NCI-H2081 (cell line): ENCODE measurements at places on chromosomes 16 and 17.
A peak's percentile ranks its signal among the peaks of the same experiment; 100 is the strongest.

DNA sequence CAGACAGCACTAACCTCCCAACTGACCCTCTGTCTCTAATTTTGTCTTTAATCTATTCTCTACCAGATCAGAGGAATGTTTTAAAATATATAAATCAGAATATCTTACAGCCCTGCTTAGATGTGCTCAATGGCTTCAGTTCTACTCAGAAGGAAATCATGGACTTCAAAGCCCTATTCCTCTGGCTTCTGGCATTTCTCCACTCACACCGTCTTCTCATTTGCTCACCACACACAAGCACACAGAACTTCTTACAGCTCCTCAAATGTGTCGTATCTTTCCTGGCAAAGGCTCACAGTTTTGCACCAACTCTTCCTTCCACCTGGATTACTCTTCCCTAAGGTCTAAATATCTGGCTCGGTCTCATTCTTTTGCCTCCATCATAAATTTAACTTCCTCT, 71.6 kb upstream of the NUDT7 start:
- no peak for DNase-seq

DNA sequence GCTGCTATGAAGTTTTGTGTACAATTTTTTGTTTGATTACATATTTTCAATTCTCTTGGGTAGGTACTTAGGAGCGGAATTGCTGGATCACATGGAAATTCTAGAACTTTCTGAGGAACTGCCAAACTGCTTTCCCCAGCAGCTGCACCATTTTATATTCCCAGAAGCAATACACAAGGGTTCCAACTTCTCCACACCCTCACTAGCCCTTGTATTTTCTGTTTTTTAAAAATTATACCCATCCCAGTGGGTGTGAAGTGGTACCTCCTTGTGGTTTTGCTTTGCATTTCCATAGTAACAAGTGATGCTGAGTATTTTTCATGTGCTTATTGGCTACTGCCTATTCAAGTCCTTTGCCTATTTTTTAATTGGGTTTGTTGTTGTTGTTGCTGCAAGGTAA, 20.9 kb downstream of the NACA2 start:
- DNase-seq, result no peak

- no peak for DNase-seq
Observed at GRCh38 chr17:67620636-67621035, 97.1 kb upstream of the NOL11 start.

DNA sequence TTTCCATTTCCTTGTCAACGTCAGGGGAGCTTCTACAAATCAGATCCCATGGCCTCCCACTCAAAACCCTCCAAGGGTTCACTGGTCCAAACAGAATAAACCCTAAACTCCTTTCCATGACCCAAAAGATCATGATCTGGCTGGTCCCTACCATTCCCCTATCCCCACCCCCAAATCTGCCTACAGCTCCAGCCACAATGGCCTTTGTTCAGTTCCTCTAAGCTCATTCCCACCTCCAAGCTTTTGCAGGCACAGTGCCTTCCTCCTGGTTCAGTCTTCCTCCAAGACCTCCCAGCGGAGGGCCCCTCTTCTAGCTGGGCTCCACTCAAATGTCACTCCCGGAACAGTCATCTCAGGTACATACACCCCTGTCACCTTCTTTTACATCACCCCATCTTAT, 2.0 kb downstream of the GPRC5B start:
- DNase-seq, result no peak

DNA sequence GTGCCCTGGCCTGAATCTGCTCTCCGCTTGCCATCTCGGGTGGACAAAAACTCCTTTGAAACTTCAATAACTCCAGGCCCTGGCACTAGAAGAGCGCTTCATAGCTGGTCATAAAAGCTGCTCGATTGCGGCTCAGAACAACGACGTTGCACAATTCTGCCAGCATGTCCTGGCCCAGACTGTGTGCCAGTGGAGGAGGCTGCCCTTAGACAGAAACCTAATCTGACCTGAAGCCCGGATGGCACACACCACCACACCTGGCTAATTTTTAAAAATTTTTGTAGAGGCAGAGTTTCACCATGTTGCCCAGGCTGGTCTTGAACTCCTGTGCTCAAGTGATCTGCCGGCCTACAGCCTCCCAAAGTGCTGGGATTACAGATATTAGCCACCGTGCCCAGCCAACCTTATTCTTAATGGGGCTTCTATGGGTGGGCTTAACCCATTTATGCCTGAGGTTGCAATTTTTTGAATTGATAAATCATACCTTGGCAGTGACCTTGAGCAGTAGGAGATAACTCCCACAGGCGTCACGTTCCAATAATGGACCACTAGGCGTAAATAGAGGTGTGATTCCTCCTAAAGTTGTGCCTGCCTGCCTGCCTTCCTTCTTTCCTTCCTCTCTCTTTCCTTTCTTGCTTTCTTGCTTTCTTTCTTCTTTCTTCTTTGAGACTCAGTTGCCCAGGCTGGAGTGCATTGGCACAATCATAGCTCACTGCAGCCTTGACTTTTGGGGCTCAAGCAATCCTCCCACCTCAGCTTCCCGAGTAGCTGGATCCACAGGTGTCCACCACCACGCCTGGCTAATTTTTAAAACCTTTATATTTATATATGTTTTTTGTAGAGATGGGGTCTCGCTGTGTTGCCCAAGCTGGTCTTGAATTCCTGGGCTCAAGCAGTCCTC, 1.1 kb upstream of the PPL start:
- no peak for DNase-seq

GRCh38 chr16:8622315-8622656, 788 bp downstream of the METTL22 start:
- no peak for DNase-seq

DNA sequence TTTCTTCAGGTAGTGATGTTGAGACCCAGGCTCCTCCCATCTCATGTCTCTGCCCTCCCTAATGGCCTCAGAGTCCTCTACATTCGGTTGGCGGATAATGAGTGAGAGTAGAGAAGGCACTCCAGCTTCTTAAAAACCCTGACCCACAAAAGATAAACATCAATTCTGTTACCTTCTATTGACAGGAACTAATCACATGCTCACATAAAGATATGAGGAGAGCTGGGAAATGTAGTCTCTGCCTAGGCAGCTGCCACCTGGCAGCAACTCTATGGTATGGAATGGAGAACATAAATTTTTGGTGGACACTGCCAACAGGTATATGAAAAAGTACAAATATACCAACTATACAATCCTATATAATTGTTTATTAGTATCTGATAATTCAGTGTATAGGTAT, 110.7 kb upstream of the HLF start:
- DNase-seq, result no peak

- no peak for DNase-seq
Observed at GRCh38 chr17:51147650-51148049, 5.7 kb upstream of the NME1 start.

GRCh38 chr16:75109732-75110243, 6.8 kb downstream of the LDHD start:
- DNase-seq, result no peak

DNA sequence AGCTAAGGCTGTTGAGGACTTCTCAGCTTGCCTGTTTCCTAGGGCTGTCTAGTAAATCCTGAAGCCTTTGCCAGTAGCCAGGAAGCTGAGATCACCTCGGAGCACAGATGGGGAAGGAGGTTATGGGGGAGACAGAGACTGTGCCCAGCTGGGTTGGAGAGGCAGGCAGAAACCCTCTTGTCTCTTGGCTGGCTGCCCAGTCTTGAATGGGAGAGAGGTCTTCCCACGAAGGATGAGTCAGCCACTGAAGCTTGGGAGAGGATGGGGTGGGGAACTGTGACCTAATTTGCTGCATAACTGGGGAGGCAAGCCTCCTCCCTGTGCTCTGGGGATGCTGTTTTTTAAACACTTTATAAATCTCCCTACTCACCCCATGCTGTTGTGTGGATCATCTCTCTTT, 69.8 kb downstream of the SHISA9 start:
- DNase-seq, result no peak

DNA sequence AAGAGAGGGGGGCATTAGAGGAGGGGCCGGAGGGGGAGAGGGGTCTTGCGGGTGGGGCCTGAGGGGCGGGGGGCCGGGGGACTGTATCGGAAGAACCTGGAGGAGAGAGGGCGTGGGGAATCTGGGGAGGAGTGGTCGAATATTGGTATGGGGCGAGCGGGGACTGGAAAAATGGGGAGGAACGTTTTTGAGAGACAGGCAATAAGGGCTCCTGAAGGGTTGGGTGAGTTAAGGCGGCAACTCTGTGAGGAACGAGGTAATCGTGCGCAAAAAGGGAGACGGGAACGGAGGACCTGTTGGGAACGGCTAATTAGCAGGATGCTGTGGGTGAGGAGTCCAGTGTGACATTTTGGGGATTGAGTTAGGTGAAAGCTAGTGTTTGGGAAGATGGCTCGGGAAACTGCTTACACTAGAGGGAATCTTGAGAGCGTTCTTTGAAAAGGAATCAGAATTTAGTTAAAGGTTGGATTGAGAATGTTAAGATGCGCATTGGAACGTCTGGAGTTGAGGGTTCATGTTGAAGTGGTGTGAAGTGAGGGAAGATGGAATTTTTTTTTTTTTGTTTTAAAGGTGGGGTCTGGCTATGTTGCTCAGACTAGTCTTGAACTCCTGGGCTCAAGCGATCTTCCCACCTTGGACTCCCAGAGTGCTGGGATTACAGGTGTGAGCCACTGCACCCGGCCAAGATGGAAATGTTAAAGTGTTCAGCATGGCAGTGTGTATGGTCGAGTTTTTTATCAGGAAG, 662 bp downstream of the WIPF2 start:
- peak; percentile 75 for DNase-seq

DNA sequence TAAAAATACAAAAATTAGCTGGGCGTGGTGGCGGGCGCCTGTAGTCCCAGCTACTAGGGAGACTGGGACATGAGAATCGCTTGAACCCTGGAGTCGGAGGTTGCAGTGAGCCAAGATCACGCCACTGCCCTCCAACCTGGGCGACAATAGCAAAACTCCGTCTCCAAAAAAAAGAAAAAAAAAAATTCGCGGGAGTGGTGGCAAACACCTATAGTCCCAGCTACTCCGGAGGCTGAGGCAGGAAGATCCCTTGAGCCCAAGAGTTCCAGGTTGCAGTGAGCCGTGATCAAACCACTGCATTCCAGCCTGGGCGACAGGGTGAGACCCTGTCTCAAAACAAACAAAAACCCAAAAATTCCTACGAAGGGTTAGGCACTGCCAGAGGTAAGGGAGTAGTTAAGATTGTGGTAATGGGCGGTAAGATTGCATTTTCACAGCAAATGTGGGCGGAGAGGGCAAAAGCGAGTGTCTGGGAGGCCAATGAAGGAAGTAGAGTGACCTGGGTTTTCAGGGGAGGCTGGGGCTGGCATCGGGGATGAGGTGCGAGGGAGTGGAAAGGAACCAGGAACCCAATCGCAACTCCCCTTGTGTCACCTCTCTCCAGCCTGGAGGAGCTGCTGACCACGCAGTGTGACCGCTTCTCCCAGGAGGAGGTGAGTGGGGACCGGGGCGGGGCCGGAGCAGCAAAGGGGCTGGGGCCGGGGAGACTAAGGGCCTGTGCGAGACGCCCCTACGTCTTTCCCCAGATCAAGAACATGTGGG, 2.6 kb downstream of the MYL11 start:
- DNase-seq, result no peak

DNA sequence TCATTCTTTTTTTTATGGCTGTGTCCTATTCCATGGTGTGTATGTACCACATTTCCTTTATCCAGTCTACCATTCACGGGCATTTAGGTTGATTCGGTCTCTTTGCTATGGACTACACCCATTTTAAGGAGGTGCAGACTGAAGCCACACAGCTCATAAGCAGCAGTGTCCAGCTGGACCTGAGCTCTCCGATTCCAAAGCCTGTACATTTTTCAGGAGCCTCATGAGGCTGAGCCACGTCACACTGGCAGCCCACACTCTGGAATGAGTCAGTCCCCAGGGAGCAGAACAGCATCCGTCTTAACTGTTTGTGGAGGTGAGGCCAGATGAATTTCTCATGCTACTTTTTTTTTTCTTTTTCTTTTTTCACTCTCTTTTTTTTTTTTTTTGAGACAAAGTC, 116.1 kb downstream of the C16orf95 start:
- no peak for DNase-seq

DNA sequence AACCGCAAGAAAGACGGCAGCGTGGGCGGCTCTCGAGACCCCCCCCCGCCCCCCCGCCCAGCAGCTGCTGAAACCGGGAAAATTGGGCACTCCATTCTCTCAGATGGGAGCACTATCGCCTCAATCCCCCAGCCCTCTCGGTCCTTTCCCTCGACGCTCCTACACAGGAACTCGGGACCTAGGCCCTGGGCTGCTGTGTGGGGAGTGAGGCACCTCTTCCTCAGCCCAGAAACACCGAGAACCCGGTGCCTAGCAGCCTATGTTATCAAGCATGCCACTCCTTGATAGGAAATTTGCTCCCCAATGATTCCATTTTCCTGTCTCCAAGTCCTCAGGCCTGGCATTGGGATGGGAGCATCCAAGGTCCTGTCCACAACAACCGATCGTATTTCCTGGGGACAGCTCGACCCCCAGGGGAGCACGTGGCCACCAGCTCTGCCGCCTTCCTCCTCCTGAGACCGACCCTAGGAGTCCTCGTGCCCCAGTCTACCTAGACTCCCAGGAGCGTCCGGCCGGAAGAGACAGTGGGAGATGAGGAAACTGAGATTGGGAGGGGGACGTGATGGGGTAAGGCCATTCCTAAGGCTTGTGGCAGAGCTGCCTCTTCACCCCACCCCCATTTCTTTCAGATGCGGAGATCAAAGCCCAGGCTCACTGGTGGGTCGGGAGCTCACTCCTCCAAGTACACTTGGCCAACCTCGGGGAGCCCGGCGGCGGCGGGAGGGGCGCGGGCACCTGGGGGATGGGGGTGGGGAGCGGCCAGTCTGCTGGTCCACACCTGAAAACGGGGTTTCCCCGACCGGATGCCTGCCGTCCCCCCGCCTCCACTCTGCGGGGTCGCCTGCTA, 17.5 kb upstream of the CBX8 start:
- DNase-seq, result no peak

GRCh38 chr17:19369107-19369778, 6.7 kb upstream of the B9D1 start:
- no peak for DNase-seq

DNA sequence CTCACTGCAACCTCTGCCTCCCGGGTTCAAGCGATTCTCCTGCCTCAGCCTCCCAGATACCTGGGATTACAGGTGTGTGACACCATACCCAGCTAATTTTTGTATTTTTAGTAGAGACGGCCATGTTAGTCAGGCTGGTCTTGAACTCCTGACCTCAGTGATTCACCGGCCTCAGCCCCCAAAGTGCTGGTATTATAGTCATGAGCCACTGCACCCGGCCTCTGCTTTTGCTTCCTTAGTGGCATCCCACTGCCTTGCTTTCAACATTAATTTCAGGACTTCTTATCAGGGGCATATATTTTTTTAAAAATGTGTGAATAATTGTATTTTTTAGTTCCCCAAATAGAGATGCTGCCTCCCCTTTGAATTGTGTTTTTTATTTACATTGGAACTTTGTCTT, 98.8 kb downstream of the SYCE1L start:
- DNase-seq, result no peak

GRCh38 chr17:30969989-30970830, 629 bp upstream of the RNF135 start:
- DNase-seq, result no peak

- peak; percentile 52 for DNase-seq
Observed at GRCh38 chr16:52561910-52562741, 15.2 kb upstream of the TOX3 start.

GRCh38 chr17:29585080-29585751, 4.2 kb downstream of the GIT1 start:
- no peak for DNase-seq
